NCI-H82 (cell line): ENCODE measurements at places on chromosomes 16 and 17.

- DNase-seq, result no peak
Observed at GRCh38 chr17:13420878-13421277, 180.9 kb downstream of the HS3ST3A1 start.

GRCh38 chr16:58433569-58433951 lies 41.3 kb downstream of the GINS3 start:
- DNase-seq, result peak; percentile 73

DNA sequence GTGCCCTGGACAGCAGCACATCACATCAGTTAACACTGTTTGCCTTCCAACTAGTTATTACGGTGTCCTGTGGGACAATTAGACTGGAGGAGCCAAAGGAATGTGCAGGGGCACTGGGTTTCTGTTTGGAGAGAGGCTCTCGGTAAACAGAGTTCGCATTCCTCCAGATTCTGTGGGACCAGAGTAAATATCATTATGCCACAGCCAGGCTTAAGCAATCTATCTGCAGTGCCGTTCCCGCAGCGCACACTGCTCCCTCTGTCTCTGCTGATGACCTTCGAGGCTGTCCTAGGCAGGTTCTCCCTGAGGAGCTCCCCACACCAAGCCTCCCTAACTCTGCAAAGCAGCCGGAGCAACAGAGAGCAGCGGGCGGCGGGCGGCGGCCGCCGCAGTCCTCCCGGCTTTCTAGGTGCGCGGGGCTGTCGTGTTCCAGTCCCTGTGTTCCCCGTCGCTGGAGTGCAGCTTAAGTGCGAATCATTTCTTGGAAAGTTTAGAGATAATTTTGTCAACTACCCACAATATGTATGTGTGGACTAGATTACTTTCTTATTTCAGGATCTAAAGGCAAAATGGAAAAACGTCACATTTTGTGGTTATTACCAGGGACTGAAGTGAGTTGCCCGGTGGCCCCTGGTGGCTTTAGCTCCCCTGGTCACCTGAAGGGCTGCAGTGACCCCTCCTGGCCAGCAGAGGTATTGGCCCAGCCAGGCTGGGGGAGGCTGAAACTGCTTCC lies 43.3 kb downstream of the PGS1 start:
- peak; percentile 76 for DNase-seq

DNA sequence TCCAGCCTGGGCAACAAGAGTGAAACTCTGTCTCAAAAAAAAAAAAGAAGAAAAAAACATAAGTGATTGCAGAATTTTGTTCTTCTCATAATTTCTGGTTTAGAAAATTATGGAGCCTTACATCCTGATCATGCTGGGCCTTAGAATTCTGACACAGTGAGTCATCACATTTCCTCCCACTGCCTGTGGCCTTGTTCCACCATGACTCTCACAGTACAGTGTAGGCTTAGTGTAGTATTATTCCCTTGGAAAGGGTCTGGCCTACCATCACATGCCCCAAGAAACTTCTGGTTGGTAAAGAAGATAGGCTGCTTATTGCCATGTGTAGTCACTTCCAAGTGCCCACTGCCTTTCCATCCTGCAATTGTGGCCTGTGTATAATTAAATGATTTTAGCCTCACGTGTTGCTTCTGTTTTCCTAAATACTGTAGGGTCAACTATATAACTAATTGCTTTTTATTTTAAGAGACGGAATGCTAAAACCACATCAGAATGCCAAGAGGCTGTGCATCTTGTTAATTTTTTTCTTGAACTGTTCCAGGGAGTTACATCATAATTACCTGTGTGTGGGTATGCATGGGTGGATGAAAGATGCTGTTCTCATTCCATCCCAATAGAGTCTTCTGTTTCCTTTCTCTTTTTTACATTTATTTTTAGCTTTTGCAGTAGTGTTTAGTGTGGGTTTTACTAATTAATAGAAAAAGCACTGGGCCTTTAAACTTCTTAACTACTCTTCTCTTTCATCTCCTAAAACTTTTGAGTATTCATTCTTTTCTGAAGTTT lies 25.9 kb downstream of the OGFOD1 start:
- DNase-seq, result no peak

GRCh38 chr17:40295488-40296436 lies 8.1 kb downstream of the CDC6 start:
- DNase-seq, result no peak

DNA sequence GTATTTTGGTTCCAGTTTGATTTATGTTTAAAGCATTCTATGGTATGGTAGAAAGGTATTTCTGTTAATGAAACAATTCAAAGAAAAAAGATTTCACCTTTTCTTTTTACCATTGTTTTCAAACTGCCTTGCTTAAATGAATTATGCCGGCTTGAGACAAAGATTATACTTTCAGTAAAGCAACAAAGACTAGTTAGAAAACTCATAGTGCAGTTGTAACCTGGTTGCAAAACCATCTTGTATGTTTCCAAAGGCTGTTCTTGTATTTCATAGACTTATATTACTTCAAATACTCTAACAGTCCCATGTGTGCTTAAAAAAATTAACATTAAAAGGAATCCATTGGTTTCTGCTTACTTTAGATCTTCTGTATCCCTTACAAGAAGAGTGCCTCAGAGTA lies 118.5 kb upstream of the NACA2 start:
- no peak for DNase-seq

GRCh38 chr17:40452921-40453378 lies 9.7 kb downstream of the IGFBP4 start:
- DNase-seq, result no peak

- peak; percentile 80 for DNase-seq
Observed at GRCh38 chr17:28718333-28719020, 809 bp upstream of the RAB34 start.

GRCh38 chr17:47697906-47698711 lies 4.1 kb downstream of the TBKBP1 start:
- no peak for DNase-seq

- DNase-seq, result no peak
Observed at GRCh38 chr16:50833929-50834328, 92.0 kb downstream of the CYLD start.

DNA sequence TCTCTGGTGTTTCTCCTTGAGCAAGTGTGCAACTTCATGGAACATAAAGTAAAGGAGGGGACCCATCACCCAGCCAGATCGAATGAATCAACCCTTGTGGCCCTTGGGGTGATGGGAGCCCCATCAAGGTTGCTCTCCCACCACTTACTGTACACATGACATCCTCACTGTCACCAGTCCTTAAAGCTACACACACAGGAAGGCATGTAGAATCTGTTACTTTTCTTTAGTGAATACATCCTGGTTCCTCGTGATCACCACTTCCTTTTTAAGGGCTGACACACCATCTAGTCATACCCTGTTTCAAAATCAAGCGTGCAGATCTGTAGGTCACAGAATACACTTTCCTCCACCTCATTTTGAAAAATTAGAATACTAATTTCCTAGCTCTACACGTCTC lies 22.6 kb upstream of the MPHOSPH6 start:
- DNase-seq, result no peak

GRCh38 chr17:41153856-41154255 lies 4.2 kb upstream of the KRTAP4-5 start:
- DNase-seq, result no peak

DNA sequence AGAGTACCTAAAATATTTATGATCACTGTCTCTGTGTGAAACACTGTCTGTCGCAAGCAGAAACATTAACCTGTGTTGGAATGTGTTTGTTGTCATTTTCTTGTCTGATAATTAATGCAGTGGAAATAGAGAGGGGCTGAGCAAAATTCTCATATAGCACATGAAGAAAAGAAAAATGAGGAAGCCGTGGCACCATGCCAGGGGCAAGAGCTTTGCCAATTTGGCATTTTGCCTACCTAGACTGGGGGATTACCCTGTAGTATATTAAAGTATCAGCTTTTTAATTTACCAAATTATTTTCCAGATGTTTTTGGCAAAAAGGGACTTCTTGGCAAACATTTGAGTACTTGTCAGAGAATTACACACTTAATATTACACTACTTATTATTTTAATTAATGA lies 1326.6 kb upstream of the GOT2 start:
- no peak for DNase-seq

- DNase-seq, result peak; percentile 99
Observed at GRCh38 chr16:70438969-70439862, at the start of gene ST3GAL2. ST3GAL2 (minus strand) TSS chr16:70439100; CDS start chr16:70398530, 40,570 bp downstream.

GRCh38 chr17:39365872-39366271 lies 35.6 kb downstream of the FBXL20 start:
- DNase-seq, result no peak

DNA sequence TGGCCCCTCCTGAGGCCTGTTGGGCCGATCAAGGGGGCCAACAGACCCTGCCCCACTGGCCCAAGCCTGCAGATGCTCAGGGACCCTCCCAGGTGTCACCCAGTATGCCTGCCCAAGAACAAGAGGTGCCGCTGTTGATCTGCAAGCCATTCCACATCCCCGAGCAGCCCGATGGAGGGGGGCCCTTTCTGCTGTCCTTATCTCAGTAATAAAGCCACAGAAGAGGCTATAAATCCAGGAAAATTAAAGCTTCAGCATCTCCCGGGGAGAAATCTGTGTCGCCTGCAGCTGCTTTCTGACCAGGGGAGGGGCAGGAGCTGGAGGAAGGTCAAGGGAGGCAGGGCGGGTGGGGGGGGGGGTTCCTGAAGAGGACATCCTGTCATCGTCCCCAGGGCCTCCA lies 11.7 kb upstream of the CACNA1H start:
- no peak for DNase-seq

GRCh38 chr17:40432864-40433528 lies 10.3 kb upstream of the IGFBP4 start:
- no peak for DNase-seq

GRCh38 chr16:48014349-48015135 lies 141.3 kb downstream of the ABCC12 start:
- DNase-seq, result no peak

DNA sequence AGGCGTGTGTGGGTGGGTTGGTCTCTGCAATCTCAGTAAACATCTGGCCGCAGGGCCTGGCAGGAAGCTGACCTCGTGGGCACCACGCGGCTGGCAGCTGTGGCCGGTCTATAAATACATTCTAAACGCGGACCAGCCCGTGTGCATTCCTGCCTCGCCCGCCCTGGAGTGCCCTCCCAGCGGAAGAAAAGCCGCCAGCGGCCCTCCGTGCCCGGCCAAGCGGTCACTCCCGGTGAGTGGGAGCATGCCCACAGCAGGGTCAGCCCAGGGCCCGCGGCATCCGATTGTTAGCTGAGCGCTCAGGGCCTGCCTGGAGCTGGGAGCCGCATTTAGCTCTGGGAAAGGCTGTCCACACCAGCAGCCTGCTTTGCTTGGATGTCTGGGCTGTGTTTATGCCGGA lies 10.3 kb downstream of the ZNF469 start:
- DNase-seq, result no peak

DNA sequence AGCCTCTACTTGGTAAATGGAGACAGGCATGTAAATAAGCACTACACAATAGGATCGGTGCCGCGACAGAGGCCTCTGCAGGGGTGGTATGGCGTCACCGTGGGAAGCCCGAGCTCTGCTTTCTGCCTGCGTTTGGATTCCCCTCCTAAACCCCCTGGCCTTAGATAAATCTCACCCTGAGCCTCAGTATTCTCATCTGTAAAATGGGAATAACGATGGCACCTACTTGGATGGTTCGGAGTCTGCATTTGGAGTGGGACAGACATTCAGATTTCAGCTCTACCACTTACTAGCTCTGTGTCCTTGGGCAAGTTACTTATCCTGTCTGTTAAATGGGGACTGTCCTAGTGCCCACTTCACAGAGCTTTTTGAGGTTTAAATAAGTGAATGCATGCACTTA lies 42.8 kb upstream of the TNRC6A start:
- no peak for DNase-seq

DNA sequence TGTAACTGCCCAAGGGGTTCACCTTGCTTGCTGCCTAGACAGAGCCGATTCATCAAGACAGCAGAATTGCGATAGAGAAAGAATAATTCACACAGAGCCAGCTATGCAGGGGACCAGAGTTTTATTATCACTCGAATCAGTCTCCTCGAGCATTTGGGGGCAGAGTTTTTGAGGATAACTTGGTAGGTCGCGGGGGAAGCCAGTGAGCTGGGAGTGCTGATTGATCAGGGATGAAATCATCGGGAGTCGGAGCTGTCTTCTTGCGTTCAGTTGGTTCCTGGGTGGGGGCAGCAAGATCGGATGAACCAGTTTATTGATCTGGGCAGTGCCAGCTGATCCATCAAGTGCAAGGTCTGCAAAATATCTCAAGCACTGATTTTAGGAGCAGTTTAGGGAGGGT lies 9.1 kb downstream of the ITGAM start:
- no peak for DNase-seq

- no peak for DNase-seq
Observed at GRCh38 chr17:16007439-16007838, 7.8 kb downstream of the TTC19 start.

- peak; percentile 94 for DNase-seq
Observed at GRCh38 chr17:58006560-58006923, 504 bp downstream of the SRSF1 start.
